ENCODE measurements at places on chromosomes 16 and 17.

GRCh38 chr17:81091154-81091553, 56.2 kb downstream of the BAIAP2 start:
- DNase-seq: no peak

- no peak for DNase-seq
Measured at GRCh38 chr17:69250641-69251040, 22.0 kb upstream of the ABCA10 start.

- DNase-seq: no peak
Measured at GRCh38 chr17:43018008-43018853, 4.0 kb downstream of the VAT1 start.

- DNase-seq: no peak
Measured at GRCh38 chr17:14004927-14005620, 64.2 kb upstream of the COX10 start.

- no peak for DNase-seq
Measured at GRCh38 chr17:73798111-73798748, 154.0 kb upstream of the SDK2 start.

DNA sequence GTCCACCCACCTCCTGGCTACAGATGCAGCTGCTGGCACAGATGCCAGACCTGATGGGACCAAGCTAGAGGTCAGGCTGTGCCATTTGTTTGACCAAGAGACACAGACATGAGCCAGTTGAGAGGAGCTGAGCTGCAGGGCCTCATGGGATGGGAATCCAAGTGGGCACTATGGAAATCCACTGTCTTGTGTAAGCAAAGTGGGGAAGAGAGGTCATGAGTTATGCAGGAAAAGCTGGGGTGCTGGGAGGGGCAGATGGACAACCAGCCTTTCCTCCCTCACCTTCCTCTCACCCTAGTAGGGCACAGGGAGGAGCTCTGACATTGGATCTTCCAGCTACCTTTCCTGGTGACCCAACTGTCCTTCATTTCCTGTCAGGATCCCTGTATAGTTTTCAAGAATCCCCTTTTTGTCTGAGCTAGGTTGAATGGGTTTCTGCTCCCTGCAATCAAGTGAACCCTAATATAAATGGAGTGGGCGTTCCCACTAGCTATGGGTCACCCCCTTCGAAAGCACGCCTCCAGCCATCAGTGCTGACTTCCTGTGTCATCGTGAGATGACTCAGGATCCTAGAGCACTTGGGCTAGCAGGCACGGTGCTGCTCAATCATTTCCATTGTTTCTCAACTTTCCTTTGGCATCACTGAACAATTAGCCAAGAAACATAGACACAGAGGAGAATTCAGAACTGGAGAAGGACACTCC, 13.6 kb downstream of the ATPAF2 start:
- DNase-seq: no peak

GRCh38 chr16:8808613-8809353, 11.1 kb downstream of the PMM2 start:
- DNase-seq: no peak

Measured in CD4-positive, alpha-beta memory T cell (primary cell).